ENCODE measurements at places on chromosomes 4 and X.

GRCh38 chr4:141130947-141131605 lies 2.2 kb downstream of the RNF150 start:
- no peak for DNase-seq

- DNase-seq: no peak
These were observed 287.7 kb upstream of the PCDH18 start for GRCh38 chr4:137819964-137820383.

GRCh38 chr4:73348185-73348584 lies 55.9 kb upstream of the ALB start:
- DNase-seq: no peak

GRCh38 chrX:14028473-14028872 lies 1.2 kb downstream of the GEMIN8 start:
- DNase-seq: no peak

DNA sequence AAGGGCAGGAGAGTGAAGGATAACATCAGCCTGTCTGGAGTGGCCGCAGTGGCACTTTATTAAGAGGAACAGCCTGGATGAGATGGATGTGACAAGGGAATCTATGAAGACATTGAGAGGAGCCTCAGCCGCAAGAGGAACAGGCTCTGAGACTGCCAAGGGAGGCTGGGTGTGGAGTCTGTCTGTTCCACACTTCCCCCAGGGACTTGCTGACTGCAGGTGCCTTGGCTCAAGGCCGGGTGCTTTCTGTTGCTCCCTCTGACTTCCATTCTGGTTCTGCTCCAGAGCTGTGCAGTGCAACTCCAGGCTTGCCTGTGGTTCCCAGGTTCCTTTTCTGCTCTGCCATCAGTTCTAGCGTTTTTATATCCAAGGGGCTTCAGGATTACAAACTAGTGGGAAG lies 54.6 kb downstream of the FRMPD3 start:
- no peak for DNase-seq

DNA sequence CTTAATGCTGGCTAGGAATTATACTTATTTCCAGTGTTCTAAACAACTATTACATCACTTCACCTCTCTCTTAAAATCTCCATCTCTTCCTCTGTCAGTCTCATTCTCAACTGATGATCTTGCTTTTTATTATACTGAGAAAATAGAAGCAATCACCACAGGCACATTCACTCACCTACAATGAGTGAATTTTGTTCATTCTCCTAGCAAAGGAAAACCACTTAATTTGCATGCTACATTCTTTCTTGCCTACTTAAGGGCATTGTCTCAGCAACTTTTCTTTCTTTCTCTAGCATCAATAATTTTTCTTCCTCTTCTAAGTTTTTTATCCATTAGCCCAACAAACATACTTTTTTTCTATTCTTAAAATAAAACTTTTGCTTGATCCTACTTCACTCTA lies 21.1 kb upstream of the USP38 start:
- DNase-seq: no peak

DNA sequence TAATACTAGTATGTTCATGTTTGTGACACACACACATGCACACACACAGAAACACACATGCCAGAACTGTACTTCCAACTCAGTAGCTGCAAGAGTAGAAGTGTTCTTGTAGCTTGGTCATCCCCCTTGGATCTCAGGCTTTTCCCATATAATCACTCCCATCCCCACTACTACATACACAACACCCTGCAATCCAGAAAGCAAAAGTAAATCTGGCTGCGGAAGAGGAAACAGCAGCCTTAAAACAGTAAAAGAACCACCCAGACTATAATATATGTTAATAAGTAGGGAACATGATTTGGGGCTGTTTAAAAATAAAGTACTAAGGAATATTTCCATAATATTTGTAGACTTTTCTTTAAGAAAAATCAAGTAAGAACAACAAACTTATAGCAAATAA lies 103.2 kb downstream of the AMMECR1 start:
- no peak for DNase-seq

- peak; percentile 94 for DNase-seq
These were observed at the start of gene ARHGAP10 for GRCh38 chr4:147731580-147732517. TSS of gene ARHGAP10 (plus strand) at chr4:147732088. CDS start at chr4:147732302, 214 bp downstream.

Measured in esophagus muscularis mucosa (tissue), 4 donors.